ENCODE measurements at places on chromosomes 7 and 10. TPM values are rescaled to one million over a fixed set of nuclear protein-coding genes. Genes with fewer than 3 reads are reported as not detected.

The RAPGEF5 gene
- 34.4 TPM for polyA plus RNA-seq

The CCL26 gene
- not detected for polyA plus RNA-seq

The PPP1R17 gene
- not detected for polyA plus RNA-seq

The DNAJC30 gene
- 11.7 TPM for polyA plus RNA-seq

The NME8 gene
- polyA plus RNA-seq: 0.17 TPM

The PTTG1IP2 gene
- polyA plus RNA-seq: not detected

The TSPAN12 gene
- 199 TPM for polyA plus RNA-seq

The STOX1 gene
- 11.8 TPM for polyA plus RNA-seq

The JAZF1 gene
- polyA plus RNA-seq: 16.8 TPM

The ACSL5 gene
- 6.4 TPM for polyA plus RNA-seq

The FGFBP3 gene
- 3.9 TPM for polyA plus RNA-seq

The GLRX3 gene
- 82.1 TPM for polyA plus RNA-seq

The NAPEPLD gene
- 31.2 TPM for polyA plus RNA-seq

The TCERG1L gene
- polyA plus RNA-seq: 1.8 TPM

The C10orf53 gene
- not detected for polyA plus RNA-seq

The NUTM2E gene
- not detected for polyA plus RNA-seq

The FAM3C gene
- polyA plus RNA-seq: 137 TPM

The ITGA8 gene
- 50.5 TPM for polyA plus RNA-seq

The PRTFDC1 gene
- 41.6 TPM for polyA plus RNA-seq

The ATP6V0A4 gene
- 76.9 TPM for polyA plus RNA-seq

Measured in right renal pelvis (tissue), 4 donors.